NCI-H1092 treated with DMSO at 0.1 percent for 48 hours (cell line): ENCODE measurements at places on chromosomes 5 and 9.

DNA sequence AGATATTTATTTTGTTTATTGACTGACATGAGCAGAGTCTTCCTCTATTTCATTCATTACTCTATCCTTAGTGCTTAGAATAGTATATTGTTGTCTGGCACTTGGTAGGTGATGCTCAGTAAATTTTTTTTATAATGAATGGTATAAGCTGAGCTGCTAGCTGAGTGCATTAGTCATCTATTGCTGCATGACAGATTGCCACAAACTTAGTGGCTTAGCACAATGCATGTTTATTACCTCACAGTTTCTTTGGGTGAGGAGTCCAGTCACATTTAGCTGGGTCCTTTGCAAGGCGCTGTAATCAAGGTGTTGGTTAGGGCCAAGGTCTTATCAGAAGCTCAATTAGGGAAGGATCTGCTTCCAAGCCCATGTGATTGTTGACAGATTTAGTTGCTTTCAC lies 23.1 kb downstream of the SMAD5 start:
- DNase-seq: no peak

DNA sequence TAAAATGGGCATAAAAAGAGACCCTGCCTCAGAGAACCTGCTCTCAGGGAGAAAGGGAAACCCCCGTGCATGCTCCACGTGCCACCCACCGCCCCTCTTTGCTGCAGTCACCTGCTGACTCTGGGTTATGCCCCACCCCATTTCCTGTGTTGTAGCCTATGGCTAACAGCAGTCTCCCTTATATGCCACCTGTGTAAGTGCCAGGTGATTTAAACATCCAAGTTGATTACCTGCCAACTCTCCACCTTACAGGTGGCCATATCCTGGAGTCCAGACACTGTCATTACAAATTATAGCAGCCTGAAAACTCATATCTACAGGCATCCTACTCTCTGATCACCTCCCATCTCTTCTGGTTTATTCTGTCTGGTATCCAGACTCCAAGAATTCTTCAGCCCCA lies 242.6 kb downstream of the HSPA4 start:
- DNase-seq: no peak

GRCh38 chr9:31608881-31609280 lies 775.6 kb upstream of the ACO1 start:
- no peak for DNase-seq

DNA sequence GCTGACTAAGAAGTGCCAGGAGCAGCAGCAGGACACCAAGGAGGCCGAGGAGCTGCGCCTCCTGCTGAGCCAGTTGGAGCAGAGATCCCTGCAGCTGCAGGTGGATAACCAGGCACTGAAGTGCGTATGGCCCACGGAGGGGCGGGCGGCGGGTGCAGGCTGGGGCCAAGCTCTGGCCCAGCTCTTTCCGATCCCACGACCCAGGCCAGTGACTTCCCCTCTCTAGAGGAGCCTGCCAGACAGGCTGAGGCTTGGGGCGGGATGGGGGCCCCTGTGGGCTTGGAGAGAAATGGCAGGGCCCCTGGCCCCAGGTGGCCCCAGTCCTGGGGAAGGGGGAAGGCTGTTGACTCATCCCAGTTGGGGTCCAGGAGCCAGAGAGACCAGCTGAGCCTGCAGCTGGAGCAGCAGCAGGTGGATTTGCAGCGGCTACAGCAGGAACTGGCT lies 3.6 kb downstream of the PTRH1 start:
- DNase-seq: peak; percentile 34
